Fibroblast of lung (primary cell): ENCODE measurements at places on chromosomes 4 and X. TPM values are rescaled to one million over a fixed set of nuclear protein-coding genes. Genes with fewer than 3 reads are reported as not detected.

PGRMC1 gene
- 109 and 201 TPM in 2 replicates for total RNA-seq

NAA11 gene
- not detected in 2 replicates for total RNA-seq

PLA2G12A gene
- 10.5 and 18.0 TPM in 2 replicates for total RNA-seq

ITM2A gene
- under 0.01 and 0.17 TPM in 2 replicates for total RNA-seq

SULT1E1 gene
- total RNA-seq, result not detected in 2 replicates

MXD4 gene
- total RNA-seq, result 26.7 and 42.1 TPM in 2 replicates

NR3C2 gene
- total RNA-seq, result 4.4 and 7.4 TPM in 2 replicates

TMEM31 gene
- total RNA-seq, result not detected in 2 replicates

PPP1R2C gene
- not detected in 2 replicates for total RNA-seq

ERCC6L gene
- total RNA-seq, result 0.66 TPM in 1 of 2 replicates, not detected in the other

VCX3A gene
- total RNA-seq, result not detected in 2 replicates

CT45A8 gene
- not detected in 2 replicates for total RNA-seq

ZCCHC18 gene
- 0.66 and 1.3 TPM in 2 replicates for total RNA-seq

INPP4B gene
- total RNA-seq, result 9.2 and 19.7 TPM in 2 replicates

GRIA2 gene
- total RNA-seq, result 0.17 TPM in 1 of 2 replicates, not detected in the other

KLF3 gene
- 12.1 and 12.4 TPM in 2 replicates for total RNA-seq

MID1IP1 gene
- total RNA-seq, result 96.3 and 132 TPM in 2 replicates

FRG1 gene
- 21.0 and 30.3 TPM in 2 replicates for total RNA-seq

PAK3 gene
- total RNA-seq, result 1.3 and 2.0 TPM in 2 replicates

SLC9A7 gene
- 22.6 and 47.7 TPM in 2 replicates for total RNA-seq

GAGE2A gene
- not detected in 2 replicates for total RNA-seq

RHOXF1 gene
- not detected in 2 replicates for total RNA-seq

PRSS12 gene
- 27.5 and 59.9 TPM in 2 replicates for total RNA-seq

TRPC3 gene
- total RNA-seq, result 1.0 and 1.2 TPM in 2 replicates

SPANXN4 gene
- total RNA-seq, result not detected in 2 replicates

DACH2 gene
- total RNA-seq, result 0.51 and 0.99 TPM in 2 replicates

PLS3 gene
- 223 and 277 TPM in 2 replicates for total RNA-seq

PDZD4 gene
- total RNA-seq, result under 0.01 and 0.26 TPM in 2 replicates

SSX4 gene
- not detected in 2 replicates for total RNA-seq

CENPVL1 gene
- not detected in 2 replicates for total RNA-seq

RBMXL3 gene
- total RNA-seq, result not detected in 2 replicates

TMSB15A gene
- 3.6 and 4.1 TPM in 2 replicates for total RNA-seq

GLRA2 gene
- total RNA-seq, result not detected in 2 replicates

AR gene
- total RNA-seq, result 8.0 and 15.0 TPM in 2 replicates
